T follicular helper cell (primary cell): ENCODE measurements at places on chromosomes 13 and 19.

GRCh38 chr19:30085394-30085793, 143.4 kb downstream of the URI1 start:
- no peak for DNase-seq

GRCh38 chr13:54449922-54450321, 1421.3 kb downstream of the OLFM4 start:
- no peak for DNase-seq

- DNase-seq: no peak
These were observed 15.4 kb downstream of the TMEM272 start for GRCh38 chr13:51829568-51829899.

- DNase-seq: no peak
These were observed 2.7 kb downstream of the S1PR2 start for GRCh38 chr19:10228393-10228792.

DNA sequence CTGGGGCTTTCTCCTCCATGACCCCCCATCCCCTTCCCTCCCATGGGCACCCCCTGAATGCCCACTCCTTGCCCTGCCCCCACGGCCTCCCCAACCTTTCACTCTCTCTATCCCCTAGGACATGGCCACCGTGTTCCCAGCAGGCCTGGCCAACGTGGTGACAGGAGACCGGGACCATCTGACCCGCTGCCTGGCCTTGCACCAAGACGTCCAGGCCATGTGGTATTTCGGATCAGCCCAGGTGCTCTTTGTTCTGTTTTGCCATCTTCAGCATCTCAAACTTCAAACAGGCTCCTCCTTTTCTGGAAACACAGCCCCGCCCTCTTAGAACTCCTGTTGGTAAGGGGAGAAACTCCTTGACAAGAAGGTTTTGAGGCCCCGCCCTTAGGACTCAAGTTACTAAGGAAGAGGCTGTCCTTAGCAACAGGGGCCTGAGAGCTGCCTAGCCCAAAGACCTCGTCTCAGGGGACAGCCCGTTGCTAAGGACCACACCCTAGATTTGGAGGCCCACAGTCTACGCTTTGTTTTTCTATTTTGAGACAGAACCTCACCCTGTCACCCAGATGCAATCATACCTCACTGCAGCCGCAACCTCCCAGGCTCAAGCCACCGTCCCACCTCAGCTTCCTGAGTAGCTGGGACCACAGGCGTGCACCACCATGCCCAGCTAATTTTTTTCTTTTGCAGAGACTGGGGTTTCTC, 5.1 kb upstream of the FLT3LG start:
- DNase-seq: peak; percentile 85

DNA sequence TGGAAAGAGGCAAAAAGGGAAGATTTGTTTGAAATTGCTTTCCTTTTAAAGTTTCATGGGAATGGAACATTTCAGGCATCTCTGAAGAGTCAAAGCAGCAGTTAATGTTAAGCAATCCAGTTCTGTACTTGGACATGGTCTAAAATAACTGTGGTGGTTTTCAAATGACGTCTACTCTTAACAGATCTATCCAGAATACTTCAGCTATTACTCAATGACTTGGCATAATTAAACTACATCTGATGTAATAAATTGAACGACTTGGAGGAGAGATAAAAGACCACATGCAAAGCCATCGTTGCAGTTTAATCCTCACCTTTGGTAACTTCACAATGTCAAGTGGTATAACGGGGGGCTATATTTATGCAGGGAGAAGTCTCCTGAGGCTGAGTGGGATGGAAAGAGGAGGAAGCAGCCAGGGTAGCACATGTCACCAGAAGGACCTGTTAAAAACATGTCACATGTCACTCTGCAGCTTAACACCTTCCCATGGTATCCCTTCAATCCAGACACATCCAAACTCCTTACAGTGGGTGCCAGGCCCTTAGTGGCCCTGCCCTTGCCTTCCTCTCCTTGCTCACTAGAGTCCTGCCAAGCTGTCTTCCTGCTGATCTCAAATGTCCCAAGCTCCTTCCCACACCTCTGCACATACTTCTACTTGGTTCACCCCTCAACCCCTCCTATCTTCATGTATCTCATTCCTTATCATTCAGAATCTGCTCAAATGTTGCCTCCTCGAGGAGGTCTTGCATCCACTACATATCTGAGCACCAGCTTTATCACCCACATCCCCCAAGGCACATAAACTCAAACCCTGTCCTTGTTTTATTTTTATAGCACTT, 327.8 kb downstream of the SUCLA2 start:
- DNase-seq: no peak
